Effector memory CD4-positive, alpha-beta T cell (primary cell): ENCODE measurements at places on chromosomes 16 and 17.

- DNase-seq: no peak
Observed at GRCh38 chr17:78179372-78179771, 7.5 kb downstream of the TK1 start.

- no peak for DNase-seq
Observed at GRCh38 chr17:44439168-44439567, 49.7 kb upstream of the ITGA2B start.

GRCh38 chr16:54651440-54652195, 279.0 kb upstream of the IRX5 start:
- no peak for DNase-seq

DNA sequence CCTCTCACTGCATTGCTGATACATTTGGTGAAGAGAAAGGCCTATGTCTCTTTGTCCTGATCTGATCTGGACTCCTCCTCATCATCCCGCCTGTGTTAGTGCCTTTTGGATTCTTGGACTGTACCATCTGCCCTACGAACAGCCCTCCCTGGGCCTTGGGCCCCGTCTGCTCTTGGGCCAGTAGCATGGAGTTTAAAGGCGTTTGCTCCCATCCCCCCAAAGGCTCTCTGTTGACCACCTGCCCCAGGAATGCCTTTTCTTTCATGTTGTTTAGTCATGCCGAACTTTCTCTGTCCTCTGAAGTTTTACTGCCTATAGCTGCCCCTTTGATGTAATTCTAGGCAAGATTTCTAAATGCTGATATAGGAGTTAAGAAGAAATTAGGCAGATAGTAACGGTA, 30.9 kb upstream of the MEAK7 start:
- no peak for DNase-seq

DNA sequence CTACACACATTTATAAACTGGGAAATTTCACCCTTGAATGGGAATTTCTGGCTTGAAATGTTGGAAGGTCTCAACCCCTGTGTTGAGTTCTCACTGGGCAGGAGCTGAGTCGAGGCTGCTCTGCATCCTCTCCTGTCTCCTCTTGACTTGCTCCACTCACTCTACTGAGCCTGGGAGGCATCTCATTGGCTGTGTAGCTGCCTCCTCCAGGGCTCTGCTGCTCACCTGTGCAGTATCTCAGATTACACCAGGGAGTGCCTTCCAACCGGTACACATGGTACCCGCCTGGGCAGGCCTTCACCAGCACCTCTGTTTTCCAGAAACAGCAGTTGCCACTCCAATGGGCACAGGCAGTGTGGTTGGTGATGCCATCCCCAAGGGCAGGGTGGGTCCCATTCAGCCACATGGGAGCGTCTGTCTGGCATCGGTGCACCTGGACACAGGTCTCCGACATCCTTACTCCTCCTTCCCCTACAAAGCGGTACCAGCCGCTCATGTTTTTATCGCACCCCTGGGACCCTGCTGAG, 3.7 kb downstream of the GP2 start:
- DNase-seq: no peak

GRCh38 chr16:11045441-11045840, 101.1 kb downstream of the CLEC16A start:
- DNase-seq: no peak

DNA sequence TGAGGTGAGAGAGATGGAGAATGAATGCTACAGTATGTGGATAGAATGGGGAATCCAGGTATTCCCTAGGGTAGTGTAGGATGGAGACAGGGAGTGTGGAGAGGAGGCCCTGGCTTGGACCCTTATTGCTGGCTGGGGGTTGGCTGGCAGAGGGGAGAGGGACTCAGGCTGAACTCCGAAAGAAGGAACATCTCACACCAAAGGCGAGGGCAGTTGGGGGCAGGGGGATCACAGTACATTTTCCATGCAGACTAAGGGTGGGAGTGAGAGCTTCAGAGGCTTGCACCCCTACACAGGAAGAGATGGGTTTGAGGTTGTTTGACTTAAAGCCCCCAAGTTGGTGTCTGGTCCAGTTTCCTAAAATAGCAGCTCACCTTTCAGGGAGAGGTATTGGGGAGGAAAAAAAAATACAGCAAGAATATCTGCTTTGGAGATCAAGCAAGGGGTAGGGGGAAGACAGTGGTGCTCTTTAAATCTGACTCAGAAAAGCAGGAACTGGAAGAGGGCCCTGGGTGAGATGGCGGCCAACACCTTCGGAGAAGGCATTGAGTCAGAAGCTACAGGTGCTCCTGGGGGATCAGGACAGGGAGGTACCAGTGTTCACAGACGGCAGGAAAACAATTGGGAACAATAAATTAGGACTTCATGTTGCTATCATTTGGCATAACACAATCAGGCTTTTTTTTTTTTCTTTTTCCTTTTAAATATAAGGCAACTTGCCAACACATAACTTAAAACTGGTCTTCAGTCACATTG, 12.4 kb downstream of the TRAF4 start:
- no peak for DNase-seq

DNA sequence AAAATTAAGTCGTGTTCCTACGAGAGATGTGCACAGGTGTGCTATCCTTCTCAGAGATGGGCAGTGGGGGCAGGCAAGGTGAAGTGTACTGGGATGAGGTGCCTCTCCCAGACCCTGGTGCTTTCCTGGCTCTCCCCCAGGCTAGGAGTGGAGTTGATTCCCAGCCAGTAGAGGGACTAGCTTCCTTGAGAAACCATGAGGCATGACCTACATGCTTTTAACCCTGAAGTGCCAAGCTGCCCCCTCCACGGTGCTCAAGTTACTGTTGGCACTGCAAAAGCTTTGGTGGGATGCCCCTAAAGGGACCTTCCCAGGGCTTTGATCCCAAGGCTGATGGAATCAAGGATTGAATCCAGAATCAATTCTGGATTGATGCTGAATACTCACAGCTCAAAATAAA, 47.0 kb upstream of the SREBF1 start:
- no peak for DNase-seq

- no peak for DNase-seq
Observed at GRCh38 chr16:29760567-29761279, 14.9 kb upstream of the C16orf54 start.

DNA sequence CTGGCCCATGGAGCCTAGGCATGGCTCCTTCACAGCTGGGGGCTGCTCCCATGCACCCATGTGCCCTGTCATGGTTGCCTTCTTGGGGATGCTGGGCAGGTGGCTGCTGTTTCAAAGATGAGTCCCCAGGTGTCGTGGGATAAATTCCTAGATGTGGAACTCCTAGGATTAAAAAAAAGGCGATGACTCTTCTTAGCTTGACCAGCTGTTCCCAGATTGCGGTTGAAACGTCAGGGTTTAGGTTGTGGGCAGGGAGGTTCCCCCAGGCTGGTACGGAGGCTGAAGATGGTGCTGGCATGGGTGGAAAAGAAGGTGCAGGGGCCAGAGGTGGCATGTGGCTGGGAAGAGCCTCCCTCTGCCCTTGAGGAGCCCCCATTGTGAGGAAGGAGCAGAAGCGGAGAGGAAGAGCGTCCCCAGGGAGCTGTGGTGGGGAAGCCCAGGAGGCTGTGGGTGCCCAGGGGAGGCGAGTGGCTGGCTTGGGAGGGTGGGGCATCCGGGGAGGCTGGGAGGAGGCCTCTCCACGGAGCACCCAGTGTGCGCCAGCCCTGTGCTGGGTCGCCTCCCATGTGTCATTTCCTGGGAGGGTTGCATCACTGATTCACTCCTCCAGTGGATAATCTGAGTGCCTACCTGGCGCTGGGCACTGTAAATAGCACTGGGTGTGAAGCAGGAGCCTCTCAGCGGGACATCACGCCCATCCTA, 7.5 kb upstream of the KCNJ12 start:
- no peak for DNase-seq

- DNase-seq: no peak
Observed at GRCh38 chr16:21946889-21947635, 6.1 kb upstream of the UQCRC2 start.

GRCh38 chr16:85625053-85625452, 11.9 kb downstream of the GSE1 start:
- no peak for DNase-seq

- peak; percentile 75 for DNase-seq
Observed at GRCh38 chr16:67191995-67192681, at the start of gene E2F4. Gene E2F4, plus strand, starts transcription at chr16:67192155. Its CDS starts 73 bp downstream, at chr16:67192228.

DNA sequence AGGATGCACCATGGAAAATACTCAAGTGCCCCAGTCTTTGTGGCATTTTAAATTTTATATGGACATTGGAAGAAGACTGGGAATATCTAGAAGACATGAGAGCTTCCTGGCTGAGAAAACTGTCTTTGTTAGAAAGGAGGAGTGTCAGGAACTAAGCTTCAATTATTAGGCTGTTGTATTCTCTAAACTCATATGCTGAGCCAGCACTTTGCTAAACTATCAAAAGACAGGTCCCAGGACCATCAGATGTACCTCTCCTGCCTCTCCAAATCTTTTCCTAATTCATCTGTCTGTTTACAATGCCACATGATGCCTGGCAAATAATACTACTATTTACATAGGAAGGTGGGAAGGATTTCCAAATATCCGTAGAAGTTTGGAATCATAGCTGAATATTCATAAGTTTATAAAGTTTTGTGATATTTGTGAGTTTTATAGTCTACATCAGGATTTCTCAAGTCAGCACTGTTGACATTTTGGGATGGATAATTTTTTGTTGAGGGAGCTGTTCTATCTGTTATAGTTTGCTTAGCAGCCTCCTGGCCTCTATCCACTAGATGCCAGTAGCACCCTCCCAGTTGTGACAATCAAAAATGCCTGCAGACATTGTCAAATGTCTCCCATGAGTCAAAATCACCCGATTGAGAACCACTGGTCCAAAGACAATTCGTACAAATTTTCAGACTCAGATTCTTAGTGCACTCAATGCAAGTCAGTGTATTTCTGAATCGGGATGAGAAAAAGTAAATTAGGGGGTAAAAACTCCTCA, 61.2 kb upstream of the NETO2 start:
- no peak for DNase-seq

DNA sequence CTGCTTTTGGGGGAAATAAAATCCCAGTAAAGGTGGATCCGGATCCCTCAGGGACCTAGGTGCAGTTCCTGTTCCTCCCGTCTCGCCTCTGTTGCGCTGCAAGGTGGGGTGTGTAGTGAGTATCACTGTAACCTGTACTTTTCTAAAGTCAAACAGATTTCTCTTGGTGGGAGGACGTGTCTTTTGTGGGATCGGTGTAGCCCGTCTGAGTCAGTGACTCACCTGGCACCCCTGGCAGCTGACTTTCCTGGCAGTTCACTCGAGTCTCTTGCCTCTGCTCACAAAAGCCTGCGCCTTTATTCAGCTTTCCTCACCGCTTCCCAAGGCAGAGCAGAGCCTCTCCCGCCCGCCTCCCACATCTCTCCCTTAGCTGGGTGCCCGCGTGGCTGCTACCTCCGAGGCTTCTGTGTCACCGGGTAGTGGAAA, 85.7 kb downstream of the CMIP start:
- no peak for DNase-seq

GRCh38 chr16:81571592-81572385, 127.2 kb downstream of the CMIP start:
- no peak for DNase-seq

DNA sequence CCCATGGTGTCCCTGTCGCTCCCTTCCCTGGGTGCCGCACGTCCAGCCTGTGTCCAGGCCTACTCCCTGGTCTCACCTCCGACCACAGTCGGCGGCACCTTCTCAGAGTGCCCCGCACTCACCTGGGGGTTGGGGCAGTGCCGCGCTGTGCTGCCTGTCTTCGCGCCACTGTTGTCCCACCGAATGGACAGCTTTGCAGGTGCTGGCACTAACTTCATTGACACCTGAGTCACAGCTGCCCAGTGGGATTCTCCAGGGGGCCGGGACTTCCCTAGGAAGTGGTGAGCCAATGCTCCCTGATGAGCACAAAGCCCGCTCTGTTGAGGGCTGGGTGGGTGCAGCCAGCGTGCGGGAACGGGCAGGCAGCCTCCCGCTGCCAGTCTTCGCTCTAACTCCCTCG, 24.3 kb upstream of the DBNDD1 start:
- no peak for DNase-seq

GRCh38 chr16:3143189-3143588, 8.4 kb downstream of the ZNF213 start:
- DNase-seq: no peak

DNA sequence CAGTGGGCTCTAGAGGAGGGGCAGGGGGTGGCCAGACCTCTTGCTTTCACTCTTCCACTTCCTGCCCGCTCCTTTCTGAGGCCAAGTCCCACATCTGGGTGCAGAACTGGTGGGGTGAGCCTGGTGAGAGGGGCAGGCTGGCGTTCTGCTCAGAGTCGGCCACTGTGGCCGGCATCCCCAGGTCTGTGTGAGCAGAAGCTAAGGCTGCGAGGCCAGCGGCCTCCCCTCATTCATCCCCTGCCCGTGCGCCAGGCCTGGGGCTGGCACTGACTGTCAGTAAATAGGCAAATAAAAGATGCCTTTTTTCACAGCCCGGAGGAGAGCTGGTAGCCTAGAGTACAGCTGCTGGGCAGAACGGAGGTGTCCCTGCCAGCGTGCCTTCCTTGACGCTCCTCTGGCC, 1.2 kb downstream of the DEF8 start:
- no peak for DNase-seq

DNA sequence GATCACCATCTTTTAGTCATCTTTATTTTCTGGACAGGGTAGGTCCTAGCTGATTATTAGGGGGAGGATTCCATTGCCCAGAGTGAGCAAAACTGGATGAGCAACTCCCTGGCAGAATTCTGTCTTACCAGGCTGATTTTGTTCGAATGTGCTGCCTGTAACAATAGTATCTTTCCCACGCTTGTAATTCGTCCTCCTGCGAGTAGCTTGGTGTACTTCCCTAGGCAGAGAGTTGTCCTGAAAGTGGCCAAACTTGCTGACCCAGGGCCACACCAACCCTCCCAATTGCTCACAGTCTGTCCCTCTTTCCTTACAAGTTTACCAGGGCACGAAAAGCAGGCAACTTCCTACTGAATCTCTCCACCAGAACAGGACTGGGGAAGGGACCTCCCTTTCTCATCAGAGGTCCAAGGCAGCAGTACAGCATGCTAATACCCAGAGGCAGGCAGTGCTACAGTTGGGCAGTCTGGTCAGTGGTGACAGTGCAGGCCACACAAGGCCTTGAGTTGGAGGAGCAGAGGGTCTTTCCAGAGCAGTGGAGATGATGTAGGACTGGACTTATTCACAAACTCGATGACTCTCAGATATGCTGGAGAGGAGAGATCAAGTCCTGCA, 67.8 kb upstream of the NLK start:
- no peak for DNase-seq
